ENCODE measurements at places on chromosomes 7 and 10.

GRCh38 chr7:37038706-37039105, 314.4 kb upstream of the AOAH start:
- DNase-seq, result no peak

DNA sequence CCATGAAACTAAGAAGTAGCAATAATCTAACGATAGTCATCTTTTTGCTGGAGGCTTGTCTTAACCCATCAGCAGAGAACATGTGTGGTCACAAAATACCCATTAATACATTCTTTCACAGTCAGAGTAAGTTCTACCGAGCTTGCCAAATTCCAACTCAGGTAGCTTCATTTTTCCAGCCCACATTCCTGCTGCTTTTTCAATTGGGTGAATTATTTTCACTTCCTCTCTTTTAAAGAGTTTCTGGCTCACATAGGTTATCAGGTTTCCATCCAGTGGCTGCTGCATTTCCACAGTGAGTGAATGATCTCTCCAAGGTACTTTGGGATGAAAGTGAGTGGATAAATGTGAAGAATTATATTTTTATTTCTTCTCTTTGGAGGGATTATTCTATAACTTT, 233.1 kb downstream of the SEMA3E start:
- no peak for DNase-seq

DNA sequence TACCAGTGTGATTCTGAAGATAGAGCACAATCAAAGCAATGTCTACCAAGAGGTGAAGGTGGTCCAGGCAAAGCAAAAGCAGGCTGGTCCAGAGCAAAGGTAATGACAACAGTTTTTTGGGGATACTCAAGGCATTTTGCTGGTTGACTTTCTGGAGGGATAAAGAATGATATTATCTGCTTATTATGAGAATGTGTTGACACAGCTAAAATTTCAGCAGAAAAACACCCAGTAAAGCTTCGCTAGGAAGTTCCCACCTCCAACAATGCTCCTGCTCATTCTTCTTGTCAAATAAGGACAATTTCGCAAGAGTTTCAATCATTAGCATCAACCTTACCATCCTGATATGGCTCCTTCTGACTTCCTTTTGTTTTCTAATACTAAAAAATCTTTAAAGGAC, 24.1 kb downstream of the GPR85 start:
- no peak for DNase-seq

GRCh38 chr7:1787241-1787640, 117.2 kb downstream of the ELFN1 start:
- no peak for DNase-seq
